Fibroblast of the conjunctiva (primary cell): ENCODE measurements at places on chromosomes 5 and 9.

DNA sequence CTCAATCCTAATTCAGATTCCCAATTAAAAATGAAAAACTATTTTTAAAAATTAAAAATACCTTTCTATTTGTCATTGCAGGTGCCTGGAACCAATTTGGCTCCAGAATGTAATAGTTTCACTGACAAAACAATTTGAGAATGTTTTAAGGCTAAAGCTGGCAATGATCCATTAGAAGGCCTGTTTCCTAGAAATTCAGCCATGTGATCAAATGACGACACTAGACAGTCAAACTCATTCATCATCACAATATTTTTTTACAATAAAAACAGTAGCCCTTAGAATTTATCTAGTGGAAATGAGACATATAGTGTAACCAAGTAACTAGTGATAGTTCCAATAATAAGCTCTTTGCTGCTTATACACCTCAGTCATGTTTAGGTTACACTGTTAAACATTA lies 75.4 kb upstream of the MAP3K1 start:
- no peak for DNase-seq

- DNase-seq: no peak
Measured at GRCh38 chr9:112971415-112971814, 40.6 kb downstream of the ZNF883 start.

- DNase-seq: no peak
Measured at GRCh38 chr5:56108246-56108645, 113.5 kb upstream of the IL6ST start.

DNA sequence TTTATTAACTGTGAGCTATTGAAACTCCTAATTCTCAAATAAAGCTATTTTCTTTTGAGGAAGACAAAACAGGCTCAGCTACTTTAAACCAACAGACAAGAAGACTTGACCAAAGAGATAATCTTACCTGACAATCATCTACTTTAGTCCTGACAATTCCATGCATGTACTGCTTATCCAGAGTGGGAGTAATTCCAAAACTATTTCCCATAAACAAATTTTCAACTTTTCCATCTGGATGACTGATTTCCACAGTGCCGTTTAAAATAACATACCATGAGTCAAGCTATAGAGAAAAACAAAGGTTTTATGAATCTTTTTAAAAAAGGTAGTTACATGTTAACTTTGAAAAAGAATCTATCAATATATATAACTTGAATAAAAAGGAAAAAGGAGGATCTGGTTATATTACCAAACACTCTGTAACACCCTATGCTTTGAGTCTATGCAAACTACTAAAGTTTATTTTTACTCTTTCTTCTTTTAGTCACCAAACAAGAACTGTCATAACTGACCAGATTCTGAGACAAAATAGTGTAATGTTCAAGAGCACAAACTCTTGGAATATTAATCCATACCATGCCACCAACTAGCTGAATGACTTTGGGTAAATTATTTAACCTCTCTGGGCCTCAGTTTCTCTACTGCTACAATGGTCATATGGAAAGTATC lies 129.7 kb downstream of the RAPGEF6 start:
- DNase-seq: no peak

GRCh38 chr9:136078024-136078423 lies 17.1 kb downstream of the NACC2 start:
- no peak for DNase-seq

DNA sequence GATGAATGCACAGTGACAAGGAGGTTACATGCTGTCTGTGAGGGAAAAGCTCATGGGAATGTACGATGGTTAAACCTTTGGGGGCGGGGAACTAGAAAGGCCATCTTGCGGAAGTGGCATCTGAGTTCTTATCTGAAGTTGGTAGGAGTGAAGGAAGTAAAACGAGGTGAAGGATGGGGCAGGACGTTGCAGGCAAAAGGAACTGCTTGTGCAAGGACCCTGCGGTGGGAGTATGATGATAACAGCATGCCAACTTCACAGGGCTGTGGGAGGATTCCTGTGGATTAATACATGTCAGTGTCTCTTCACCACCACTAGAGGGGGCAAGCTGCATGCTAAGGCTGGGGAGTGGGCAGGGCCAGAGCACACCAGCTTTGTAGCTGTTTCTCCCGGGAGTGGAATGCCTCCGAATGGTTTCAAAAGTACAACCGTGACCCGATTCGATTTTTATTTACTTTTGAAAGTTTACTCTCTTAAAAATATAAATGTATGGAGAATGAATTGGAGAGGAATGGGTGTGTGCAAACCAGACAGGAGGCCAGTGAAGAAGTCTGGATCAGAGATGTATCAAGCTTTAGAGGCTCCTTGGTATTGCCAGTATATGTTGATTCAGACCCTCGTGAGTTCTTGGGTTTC lies 62.5 kb downstream of the CYFIP2 start:
- DNase-seq: peak; percentile 72

DNA sequence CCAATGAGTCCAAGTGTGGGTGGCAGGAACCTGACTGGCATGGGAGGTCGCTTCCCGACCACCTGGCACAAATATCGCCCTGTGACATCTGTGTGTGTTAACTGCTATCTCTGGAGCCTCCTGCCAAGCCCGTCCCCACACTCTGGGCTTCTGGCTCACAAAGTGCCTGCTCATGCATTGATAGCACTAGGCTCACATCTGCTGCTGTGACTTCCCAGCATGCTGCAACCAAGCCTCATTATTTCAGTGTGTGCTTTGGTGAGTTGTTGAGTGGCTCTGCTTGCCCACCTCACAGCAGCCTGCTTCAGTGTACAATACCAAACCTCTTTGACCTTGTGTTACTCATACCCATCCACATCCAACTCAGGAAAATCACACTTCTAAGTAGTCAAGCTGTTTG lies 139.8 kb downstream of the APBA1 start:
- DNase-seq: no peak
